ENCODE measurements at places on chromosomes 12 and 14.

- H3K4me3 ChIP-seq: no peak overlapping the region
- H3K36me3 ChIP-seq: peaks cover 3% of the 10 kb centered on the region
- no peaks in the 10 kb centered on the region for H3K27me3 ChIP-seq
- DNase-seq: no peak
- peaks cover 16% of the 10 kb centered on the region for H3K4me1 ChIP-seq
Measured at GRCh38 chr12:116043659-116044535, 233.6 kb downstream of the MED13L start.

DNA sequence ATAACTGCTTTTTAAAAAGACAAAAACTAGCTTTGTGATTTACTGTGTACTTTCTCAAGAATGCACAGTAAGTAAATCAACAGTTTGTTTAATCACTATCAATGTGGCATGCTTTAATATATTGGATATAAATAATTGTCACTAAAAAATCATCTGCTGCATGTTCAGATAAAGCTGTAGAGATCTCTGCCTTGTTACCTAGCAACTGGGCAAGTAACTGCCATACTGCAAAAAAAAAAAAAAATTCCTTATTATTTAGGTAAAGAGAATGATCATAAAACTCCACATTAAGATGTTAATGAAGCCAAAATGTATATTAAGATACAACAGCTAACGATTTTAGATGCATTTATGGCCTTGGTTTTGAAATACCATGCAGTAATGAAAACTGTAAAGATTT, 237.4 kb downstream of the APAF1 start:
- no peak overlapping the region for H3K4me3 ChIP-seq
- no peak overlapping the region for H3K27ac ChIP-seq
- peaks cover 6% of the 10 kb centered on the region for H3K4me1 ChIP-seq
- H3K27me3 ChIP-seq: peaks cover 22% of the 10 kb centered on the region
- no peaks in the 10 kb centered on the region for H3K36me3 ChIP-seq
- no peak for DNase-seq

- H3K4me1 ChIP-seq: peaks cover 26% of the 10 kb centered on the region
- H3K4me3 ChIP-seq: no peak overlapping the region
- H3K27me3 ChIP-seq: no peaks in the 10 kb centered on the region
- peaks cover 3% of the 10 kb centered on the region for H3K36me3 ChIP-seq
Measured at GRCh38 chr14:71532344-71532743, 399.9 kb upstream of the RGS6 start.

DNA sequence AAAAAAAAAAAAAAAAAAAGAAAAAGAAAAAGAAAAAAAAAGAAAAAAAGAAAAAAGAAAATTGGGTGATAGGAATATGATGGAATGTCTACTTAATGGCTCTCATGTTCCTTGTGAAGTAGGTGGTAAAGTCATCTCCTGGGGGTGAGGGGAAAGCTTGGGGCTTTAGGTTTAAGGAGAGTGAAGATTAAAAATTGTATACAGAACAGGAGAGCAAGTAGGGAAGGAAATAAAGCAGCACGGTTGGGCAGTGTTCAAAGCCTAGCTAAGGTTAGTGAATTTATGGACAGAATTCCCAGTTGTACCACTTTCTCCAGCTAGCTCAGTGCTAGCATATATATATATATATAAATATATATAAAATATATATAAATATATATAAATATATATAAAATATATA, 40.0 kb upstream of the SLC2A13 start:
- no peak overlapping the region for H3K27ac ChIP-seq
- no peak for DNase-seq
- H3K4me3 ChIP-seq: no peak overlapping the region
- no peaks in the 10 kb centered on the region for H3K27me3 ChIP-seq
- no peaks in the 10 kb centered on the region for H3K36me3 ChIP-seq

DNA sequence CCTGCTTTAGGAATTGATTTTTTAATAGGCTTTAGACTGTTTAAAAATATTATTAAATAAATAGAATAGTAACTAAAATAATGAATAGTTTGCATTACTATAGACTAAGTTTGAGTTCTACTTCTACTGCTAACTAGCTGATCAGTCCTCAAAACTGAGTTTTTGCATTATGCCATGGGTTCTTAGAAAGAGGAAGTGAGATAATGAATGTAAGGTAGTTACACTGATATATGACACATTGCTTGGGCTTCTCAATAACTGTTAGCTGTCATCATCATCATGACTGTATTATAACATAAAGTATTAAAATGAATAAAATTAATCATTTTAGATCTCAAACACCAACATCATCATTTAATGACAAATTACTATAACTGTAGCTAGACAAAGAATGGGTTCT, 949.7 kb downstream of the TRHDE start:
- no peaks in the 10 kb centered on the region for H3K27me3 ChIP-seq
- no peak overlapping the region for H3K27ac ChIP-seq
- H3K36me3 ChIP-seq: no peaks in the 10 kb centered on the region
- H3K4me3 ChIP-seq: no peak overlapping the region
- H3K4me1 ChIP-seq: no peaks in the 10 kb centered on the region

- no peak overlapping the region for H3K27ac ChIP-seq
- H3K36me3 ChIP-seq: no peaks in the 10 kb centered on the region
- no peaks in the 10 kb centered on the region for H3K27me3 ChIP-seq
- no peak overlapping the region for H3K4me3 ChIP-seq
- DNase-seq: no peak
Measured at GRCh38 chr12:31600750-31601149, 9.8 kb upstream of the DENND5B start.

GRCh38 chr12:3613641-3614395, 122.8 kb downstream of the PRMT8 start:
- H3K36me3 ChIP-seq: no peaks in the 10 kb centered on the region
- no peak overlapping the region for H3K4me3 ChIP-seq
- DNase-seq: no peak
- H3K27me3 ChIP-seq: no peaks in the 10 kb centered on the region
- H3K27ac ChIP-seq: no peak overlapping the region
- H3K4me1 ChIP-seq: peaks cover 7% of the 10 kb centered on the region

GRCh38 chr12:97301576-97301975, 161.0 kb upstream of the RMST start:
- H3K27me3 ChIP-seq: no peaks in the 10 kb centered on the region
- no peak overlapping the region for H3K27ac ChIP-seq
- no peaks in the 10 kb centered on the region for H3K36me3 ChIP-seq
- H3K4me1 ChIP-seq: peaks cover 23% of the 10 kb centered on the region

GRCh38 chr12:12483438-12483837, 79.2 kb downstream of the DUSP16 start:
- peaks cover 13% of the 10 kb centered on the region for H3K36me3 ChIP-seq
- no peaks in the 10 kb centered on the region for H3K27me3 ChIP-seq
- H3K4me3 ChIP-seq: no peak overlapping the region
- H3K27ac ChIP-seq: no peak overlapping the region
- H3K4me1 ChIP-seq: no peaks in the 10 kb centered on the region

GRCh38 chr14:36647824-36648753, 13.6 kb upstream of the PAX9 start:
- H3K27me3 ChIP-seq: peaks cover 97% of the 10 kb centered on the region
- DNase-seq: peak; percentile 54
- H3K4me3 ChIP-seq: peak overlapping the region; percentile 61
- no peaks in the 10 kb centered on the region for H3K36me3 ChIP-seq
- H3K27ac ChIP-seq: no peak overlapping the region

DNA sequence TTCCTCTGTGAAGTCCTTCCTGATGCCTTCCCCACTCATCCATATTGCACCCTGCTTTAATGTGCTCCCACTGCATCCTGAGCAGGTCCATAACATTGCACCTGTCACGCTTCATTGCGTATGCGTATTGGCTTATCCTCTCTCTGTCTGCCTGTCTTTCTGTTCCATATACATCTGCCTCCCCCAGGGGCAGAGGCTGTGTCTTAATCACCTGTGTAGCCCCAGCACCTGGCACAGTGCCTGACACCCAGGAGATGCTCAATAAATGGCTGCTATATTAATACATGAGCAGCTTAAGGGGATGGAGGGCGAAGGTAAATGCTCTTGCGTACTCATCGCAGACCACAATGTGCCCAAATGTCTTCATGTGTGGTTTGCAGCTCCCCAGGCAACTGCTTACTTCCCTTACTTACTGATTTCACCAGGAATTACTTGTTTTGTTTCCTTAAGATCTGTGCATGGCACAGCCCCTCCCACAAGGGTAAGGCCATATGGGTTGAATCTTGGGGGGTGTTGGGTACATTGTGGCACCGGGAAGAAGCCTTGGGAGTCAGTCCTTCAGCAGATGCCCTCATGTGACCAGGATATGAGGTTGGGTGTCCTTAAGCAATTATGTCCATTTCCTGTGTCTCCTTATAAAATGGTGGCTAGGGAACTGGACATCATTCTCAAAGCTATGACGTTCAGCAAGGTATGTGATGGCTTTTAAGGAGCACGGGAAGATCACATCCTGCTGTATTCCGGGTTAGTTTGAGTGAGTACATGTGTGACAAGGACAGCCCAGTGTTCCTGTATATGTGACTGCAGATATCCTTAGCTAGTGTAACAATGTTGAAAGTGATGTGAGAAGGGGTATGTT, 848 bp upstream of the CPNE6 start:
- no peak overlapping the region for H3K27ac ChIP-seq
- no peak for DNase-seq
- H3K4me3 ChIP-seq: no peak overlapping the region
- no peaks in the 10 kb centered on the region for H3K4me1 ChIP-seq

- H3K27me3 ChIP-seq: no peaks in the 10 kb centered on the region
- peaks cover 7% of the 10 kb centered on the region for H3K4me1 ChIP-seq
- H3K36me3 ChIP-seq: no peaks in the 10 kb centered on the region
- H3K27ac ChIP-seq: no peak overlapping the region
- no peak overlapping the region for H3K4me3 ChIP-seq
Measured at GRCh38 chr12:91276509-91276908, 93.9 kb upstream of the DCN start.

- no peak overlapping the region for H3K27ac ChIP-seq
- peaks cover 11% of the 10 kb centered on the region for H3K4me1 ChIP-seq
- no peaks in the 10 kb centered on the region for H3K27me3 ChIP-seq
- H3K4me3 ChIP-seq: no peak overlapping the region
- DNase-seq: no peak
- no peaks in the 10 kb centered on the region for H3K36me3 ChIP-seq
Measured at GRCh38 chr14:79294499-79294898, 916.8 kb downstream of the DIO2 start.

DNA sequence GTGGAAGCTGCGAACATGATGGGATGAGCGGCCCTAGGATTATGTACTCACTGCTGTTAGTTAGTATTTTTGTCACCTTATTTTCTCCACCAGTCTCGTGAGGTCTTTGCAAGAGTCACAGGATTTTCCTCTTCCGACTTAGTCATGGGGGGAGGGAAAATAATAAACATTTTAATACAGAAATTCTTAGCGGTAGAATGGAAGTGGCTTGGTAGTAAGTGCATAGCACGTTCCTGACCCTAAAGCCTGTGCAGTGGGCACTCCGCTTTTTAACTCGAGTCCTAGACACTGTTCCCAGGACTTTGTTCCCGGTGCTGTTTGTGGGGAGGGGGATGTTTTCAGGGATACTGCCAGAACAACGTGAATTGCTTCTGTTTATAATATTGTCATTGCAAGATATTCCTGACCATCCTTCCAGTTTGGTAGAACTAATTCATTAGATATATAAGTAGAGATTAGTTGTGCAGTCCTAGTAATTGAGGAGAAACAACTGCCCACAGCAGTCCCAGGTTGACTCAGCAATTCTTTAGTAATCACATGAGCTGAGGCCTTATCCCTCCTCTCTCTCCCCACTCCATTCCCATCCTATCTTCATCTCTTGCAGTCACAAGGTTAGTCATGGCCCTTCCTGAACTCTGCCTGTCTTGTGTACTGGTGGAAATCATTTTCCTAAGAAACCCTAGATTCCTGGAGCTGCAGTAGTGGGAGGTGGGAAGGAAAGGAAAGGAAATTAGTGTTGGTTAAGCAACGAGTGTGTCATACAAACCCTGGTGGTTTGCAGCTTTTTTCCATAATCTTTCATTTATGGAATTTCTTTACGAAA, 799 bp downstream of the SLC38A6 start:
- H3K27me3 ChIP-seq: no peaks in the 10 kb centered on the region
- no peak overlapping the region for H3K4me3 ChIP-seq
- H3K27ac ChIP-seq: no peak overlapping the region
- no peak for DNase-seq

GRCh38 chr12:64633940-64634337, 23.6 kb downstream of the RASSF3 start:
- H3K36me3 ChIP-seq: peaks cover 23% of the 10 kb centered on the region
- H3K27ac ChIP-seq: no peak overlapping the region
- peaks cover 20% of the 10 kb centered on the region for H3K4me1 ChIP-seq
- no peak overlapping the region for H3K4me3 ChIP-seq

DNA sequence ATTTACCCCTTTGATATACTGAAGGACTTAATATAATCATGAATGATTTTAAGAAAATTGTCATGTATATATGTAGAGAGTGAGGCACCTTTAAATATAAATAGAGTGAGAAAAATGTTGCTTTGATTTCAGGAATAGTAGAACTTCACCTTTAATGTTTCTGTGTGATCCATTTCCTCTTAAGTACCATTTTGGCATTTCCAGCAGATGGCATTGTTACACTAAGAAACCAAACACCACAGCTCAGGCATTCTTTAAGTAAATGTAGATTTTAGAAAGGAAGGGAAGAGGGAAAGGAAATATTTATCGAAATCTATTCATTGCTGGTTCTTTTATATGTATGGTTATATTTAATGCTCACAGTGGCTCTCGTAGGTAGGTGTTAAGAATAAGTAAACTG, 556.7 kb upstream of the FBXO33 start:
- H3K36me3 ChIP-seq: peaks cover 2% of the 10 kb centered on the region
- H3K27ac ChIP-seq: no peak overlapping the region
- no peak overlapping the region for H3K4me3 ChIP-seq
- DNase-seq: no peak
- H3K4me1 ChIP-seq: no peaks in the 10 kb centered on the region
- H3K27me3 ChIP-seq: no peaks in the 10 kb centered on the region

DNA sequence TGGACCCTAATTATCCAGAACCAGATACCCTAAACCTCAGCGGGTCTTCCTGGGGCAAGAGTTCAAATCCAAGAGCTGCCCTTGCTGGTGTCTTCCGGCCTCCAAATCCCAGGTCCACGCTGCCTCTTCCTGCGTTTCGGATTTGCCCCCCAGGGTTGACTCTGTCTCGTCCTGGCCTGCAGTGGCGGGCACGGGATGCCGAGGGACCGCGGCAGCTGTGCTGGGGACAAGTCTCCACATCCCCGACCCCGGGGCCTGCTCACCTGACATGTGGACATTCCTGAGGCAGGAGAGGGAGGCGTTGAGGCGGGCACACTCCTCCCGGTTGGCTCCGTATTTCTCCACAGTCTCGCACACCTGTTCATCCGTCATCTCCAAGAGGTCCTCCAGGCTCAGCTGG, 113.6 kb downstream of the KSR2 start:
- H3K27ac ChIP-seq: no peak overlapping the region
- H3K4me1 ChIP-seq: no peaks in the 10 kb centered on the region
- no peak for DNase-seq
- H3K36me3 ChIP-seq: no peaks in the 10 kb centered on the region
- H3K4me3 ChIP-seq: no peak overlapping the region
- peaks cover 4% of the 10 kb centered on the region for H3K27me3 ChIP-seq

All from neural crest cell (in vitro differentiated cells).